ENCODE measurements at places on chromosomes 7 and 10.

- no peak for DNase-seq
Measured at GRCh38 chr7:30241767-30242166, 42.6 kb upstream of the ZNRF2 start.

DNA sequence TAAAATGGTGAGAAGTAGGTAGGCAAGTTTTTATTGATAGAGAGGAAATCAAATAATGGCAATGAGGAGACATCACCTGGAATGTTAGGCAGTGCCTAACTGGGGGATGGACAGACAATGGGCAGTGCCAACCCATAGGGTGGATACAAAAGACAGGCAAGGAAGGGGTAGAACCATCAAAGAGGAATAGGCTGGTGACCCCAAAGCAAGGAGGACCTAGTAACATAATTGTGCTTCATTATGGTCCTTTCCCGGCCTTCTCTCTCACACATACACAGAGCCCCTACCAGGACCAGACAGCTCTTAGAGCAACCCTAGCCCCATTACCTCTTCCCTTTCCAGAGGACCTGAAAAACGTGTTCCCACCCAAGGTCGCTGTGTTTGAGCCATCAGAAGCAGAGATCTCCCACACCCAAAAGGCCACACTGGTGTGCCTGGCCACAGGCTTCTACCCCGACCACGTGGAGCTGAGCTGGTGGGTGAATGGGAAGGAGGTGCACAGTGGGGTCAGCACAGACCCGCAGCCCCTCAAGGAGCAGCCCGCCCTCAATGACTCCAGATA, 30.0 kb downstream of the PRSS2 start:
- DNase-seq: no peak

- DNase-seq: no peak
Measured at GRCh38 chr10:14389981-14390590, 59.4 kb upstream of the FRMD4A start.

DNA sequence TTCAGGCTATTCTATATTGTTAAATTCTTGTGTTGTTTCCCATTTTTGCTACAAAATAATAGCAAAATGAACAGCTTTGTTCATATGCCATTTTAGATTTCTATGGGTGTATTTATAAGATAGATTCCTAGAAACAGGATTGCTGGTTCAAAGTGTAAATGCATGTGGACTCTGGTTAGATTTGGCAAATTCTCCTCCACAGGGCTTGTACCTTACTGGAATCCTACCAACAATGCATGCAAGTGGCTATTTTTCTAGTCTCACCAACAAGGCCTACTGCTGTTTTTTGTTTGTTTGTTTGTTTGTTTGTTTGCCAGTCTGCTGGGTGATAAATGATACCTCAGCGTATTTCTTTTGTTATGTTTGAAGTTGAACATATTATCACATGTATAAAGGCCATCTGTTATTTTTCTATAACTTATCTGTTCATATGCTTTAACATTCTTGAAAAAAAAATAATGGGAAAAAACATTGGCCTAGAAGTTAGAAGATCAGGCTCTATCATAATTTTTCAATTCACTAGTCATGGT, 87.1 kb upstream of the AHR start:
- DNase-seq: no peak

GRCh38 chr7:151361193-151361959, 19.8 kb downstream of the NUB1 start:
- DNase-seq: no peak

DNA sequence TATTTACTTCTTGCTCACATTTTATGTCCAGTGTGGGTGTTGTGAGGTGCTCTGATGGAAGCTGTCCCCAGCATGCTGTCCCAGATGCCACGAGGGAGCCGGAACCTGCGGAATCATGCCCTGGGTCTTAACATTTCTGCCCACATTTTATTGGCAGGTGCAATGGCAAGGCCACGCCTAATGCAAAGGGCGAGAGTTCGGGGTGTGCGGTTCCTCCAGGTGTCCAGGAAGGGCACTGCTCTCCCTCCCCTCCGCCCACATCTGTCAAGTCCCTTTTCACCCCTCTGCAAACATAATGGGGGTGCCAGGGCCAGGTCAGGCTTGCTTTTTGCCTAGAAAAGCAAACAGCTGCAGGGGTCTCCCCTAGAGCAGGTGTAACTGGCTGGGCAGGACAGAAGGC, 16.4 kb downstream of the PDAP1 start:
- DNase-seq: no peak

DNA sequence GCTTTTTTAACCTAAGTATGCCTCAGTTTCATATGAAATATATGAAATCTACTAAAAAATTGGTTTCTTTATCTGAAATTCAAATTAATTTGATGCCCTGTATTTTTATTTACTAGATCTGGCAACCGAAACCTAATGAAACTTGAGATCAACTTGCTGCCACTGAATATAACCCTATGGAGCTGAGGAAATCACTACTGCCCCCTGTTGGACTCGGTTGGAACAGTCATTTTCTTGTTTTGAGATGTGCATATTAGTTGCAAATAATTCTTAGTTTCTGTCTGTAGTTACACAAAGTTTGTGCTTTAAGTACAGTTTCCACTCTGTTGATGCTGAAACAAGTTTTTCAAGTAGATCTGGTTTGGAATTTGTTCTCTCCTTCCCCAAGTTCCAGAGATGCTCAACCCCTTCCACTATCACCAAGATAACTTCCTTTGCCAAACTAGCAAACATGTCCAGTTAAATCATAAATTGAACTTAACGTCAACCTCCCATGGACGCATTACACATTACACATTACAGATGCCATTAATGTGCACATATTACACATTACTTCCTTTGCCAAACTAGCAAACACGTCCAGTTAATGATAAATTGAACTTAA, 22.2 kb upstream of the EXOC4 start:
- DNase-seq: peak; percentile 58

DNA sequence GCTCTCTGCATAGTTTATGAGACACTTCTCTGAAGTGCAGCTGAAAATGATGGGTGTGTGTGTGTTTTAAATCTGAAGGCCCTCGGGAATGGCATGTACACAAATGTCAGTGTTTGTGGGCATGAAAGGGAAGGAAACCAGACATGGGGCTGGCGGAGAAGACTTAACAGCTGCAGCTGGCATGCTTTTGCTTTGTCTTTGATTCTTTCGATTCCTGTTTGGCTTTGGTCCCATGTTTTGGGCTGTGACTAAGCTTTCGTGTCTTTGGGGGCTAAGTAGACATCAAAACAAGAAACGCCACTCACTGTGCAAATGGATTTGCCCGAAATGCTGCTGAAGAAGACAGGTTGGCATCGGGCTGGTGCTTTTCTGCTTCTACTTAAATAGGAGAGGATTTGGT, 179.3 kb downstream of the PFKFB3 start:
- DNase-seq: peak; percentile 81

GRCh38 chr10:36157486-36157885, 515.4 kb upstream of the FZD8 start:
- no peak for DNase-seq

- DNase-seq: peak; percentile 89
Measured at GRCh38 chr7:30469303-30469702, 9.3 kb downstream of the NOD1 start.

DNA sequence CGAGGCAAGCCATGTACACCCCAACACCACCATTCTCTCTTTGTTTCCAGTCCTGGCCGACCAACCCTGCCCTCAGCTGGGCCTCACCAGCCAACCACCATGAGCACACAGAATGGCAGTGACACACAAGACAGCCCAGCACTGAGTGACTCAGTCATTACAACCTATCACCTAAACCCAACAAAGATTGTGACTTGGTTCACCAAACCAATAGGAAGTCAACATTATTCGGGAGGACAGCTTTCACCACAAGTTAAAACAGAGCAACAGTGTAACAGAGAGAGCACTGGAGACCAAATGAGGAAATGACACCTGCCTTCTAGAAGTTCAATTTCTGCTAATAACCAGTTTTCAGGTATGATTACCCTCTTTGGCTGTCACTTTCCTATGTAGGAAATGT, 72.1 kb downstream of the DNMBP start:
- DNase-seq: no peak

- DNase-seq: no peak
Measured at GRCh38 chr7:84624527-84624926, 429.9 kb upstream of the SEMA3A start.

DNA sequence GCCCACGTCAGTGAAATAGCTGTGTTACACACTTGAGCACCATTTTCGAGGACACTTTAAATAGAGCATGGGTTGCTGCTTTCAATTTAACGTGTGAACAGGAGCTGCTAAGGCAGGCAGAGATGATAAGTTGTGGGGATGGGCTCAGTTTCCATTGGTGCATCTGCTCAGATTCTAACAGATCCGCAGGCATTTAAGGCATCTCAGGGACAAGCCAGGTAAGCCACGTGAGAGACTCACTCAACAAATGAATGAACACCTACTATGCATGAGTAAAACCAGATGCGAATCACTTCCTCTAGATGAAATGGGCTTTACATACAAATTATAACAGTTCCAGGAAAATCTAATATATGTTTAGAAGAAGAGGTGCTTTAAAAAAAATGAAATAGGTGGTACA, 34.6 kb downstream of the PLXNA4 start:
- DNase-seq: no peak

GRCh38 chr7:140294454-140294853, 103.9 kb downstream of the SLC37A3 start:
- DNase-seq: no peak

DNA sequence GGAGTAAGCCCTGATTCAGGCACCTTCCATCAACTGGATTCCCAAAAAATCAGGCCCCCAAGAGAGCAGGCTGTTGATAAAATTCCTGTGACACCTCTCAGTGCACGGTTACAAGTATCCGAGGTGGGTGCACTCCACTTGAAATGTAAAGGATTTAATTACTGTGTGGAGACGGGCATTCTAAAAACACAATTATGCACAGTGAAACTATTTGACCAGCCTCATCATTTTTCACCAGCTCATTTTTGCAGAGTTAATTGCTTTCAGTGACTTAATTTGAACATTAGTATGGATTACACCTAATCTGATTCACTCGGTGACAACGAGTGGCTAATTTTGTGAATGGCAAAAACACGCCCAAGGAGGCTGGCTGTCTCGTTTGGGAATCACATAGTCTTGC, 2.3 kb downstream of the FOXL3 start:
- no peak for DNase-seq

DNA sequence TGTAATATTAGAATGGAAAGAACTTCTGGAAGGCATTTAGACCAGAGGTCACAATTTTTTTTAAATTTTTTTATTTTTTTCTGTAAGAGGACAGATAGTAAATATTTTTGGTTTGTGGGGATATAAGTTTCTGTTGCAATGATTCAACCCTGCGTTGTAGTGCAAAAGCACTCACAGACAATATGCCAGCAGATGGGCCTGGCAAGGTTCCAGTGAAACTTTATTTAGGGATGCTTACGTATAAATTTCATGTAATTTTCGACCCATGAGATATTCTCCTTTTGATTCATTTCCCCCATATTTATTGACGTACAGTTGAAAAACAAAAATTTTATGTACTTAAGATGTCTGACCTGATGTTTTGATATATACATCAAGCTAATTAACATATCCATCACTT, 72.8 kb upstream of the NMT2 start:
- no peak for DNase-seq

GRCh38 chr10:130854151-130854550, 457.4 kb downstream of the TCERG1L start:
- peak; percentile 2 for DNase-seq

DNA sequence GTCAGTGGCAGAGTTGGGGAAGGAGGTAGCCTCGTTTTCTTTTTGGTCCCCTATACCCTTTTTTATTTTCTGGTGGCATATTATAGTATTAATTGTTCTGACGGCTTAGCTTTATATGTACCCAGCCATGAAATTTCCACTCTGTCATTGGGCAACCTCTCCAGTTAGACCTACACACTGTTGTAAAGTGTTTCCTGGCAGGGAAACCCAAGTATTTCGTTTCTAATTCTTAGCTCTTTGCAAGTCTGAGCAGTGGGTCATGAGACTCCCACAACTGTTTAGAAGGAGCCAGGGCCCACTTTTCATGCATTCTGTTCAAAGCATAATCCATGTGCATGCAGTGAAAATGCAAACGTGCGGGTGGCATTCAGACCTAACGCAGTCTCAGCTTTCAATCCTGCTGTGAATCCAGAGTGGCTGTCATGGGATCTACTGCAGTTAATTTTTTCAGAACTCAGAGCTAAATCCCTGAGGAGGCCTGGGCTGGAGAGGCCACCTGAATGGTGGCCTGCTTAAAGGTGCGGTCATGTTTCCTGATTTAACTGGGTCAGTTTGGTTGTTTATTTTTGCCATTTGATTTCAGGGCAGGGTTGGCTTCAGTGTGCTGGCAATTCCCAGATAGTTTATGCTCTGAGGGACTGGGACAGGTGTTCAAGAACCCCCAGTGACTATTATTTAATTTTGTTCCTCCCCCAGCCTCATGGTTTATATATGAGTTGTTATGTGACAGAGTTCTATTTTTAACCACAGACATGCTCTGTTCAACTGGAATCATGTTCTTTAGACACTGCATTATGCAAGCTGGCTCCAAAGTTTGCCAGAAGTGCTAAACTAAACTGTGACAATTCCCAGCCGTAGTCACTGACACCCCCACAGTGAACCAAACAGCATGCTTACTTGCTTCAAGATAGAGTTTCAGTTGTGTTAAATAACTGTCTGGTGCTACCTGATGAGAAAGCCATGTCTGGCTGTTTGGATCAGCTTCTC, 27.4 kb upstream of the SYPL1 start:
- DNase-seq: no peak

GRCh38 chr7:92609921-92610518, 19.8 kb upstream of the FAM133B start:
- DNase-seq: no peak

DNA sequence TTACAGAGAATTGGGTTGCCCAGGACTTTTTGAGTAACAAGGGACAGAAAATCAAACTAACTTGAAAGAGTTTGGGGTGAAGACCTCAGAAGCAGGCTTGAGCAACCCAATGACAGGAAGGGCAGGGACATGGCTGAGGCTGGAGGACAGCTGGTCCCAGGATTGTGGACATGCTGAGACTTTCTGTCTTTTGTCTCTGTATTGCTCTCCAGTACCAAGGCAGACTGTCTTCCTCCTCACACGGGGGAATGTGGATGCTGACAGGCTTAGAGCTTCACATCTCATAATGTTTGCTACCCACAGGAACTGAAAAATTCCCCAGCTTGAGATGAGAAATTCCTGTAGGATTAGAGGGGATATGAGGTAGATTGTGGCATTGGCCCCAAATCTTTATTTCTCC, 229.6 kb downstream of the PHF14 start:
- no peak for DNase-seq

All from kidney capillary endothelial cell (primary cell).